Fibroblast of skin of scalp (primary cell): ENCODE measurements at places on chromosomes 11 and 22.

GRCh38 chr11:92380882-92381281 is 156.3 kb downstream of the FAT3 start:
- DNase-seq = peak; percentile 85

DNA sequence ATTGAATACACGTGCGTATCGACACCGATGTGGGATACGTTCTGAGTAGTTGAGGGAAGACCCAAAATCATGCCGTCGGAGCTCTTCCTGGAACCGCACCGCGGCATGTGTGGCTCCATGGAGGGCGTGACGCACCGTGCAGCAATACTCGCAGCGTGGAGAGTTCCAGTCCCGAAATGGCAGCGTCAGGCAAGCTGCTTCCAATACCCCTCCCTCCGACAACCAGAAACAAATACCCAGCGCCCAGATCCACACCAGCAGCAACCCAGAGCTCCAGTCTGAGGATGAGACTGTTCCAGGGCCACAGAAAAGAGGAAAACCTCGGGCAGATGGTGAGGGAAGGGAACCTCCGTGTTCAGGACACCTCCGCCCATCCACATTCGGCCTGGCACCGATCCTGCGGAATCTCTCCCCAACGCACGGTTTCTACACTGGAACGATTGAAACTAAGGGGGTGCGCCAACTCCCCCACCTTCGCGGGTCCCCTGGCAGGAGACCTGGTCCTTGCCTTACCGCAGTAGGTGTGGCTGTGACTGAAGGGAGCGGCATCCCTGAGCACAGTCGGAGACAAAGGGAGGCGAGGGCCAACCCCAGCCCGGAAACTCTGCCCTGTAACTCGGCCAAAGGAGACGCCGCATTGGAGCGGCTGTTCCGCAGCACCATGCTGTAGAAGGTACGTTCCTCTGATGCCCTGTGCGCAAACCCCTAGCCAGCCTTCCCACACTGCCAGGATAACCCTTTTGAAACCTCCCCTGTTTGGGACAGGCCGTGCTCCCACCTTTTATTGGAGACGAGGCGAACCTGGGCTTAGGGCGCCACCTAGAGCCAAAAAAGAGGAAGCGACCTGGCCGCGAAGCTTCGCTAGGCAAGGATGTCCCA is 28.2 kb downstream of the DBX1 start:
- peak; percentile 73 for DNase-seq

GRCh38 chr22:20241579-20242392 is 26.3 kb downstream of the RTN4R start:
- no peak for DNase-seq

- DNase-seq = no peak
Measured at GRCh38 chr22:37282385-37282677, at the start of gene CYTH4. Gene CYTH4 (plus strand): TSS chr22:37282508. CDS start chr22:37282570, 62 bp downstream.

GRCh38 chr22:38122616-38123015 is 12.1 kb upstream of the BAIAP2L2 start:
- DNase-seq = no peak

- DNase-seq = no peak
Measured at GRCh38 chr11:34158661-34159060, 53.2 kb downstream of the NAT10 start.
